ENCODE measurements at places on chromosomes 1 and 21. TPM values are rescaled to one million over a fixed set of nuclear protein-coding genes. Genes with fewer than 3 reads are reported as not detected.

- DNase-seq: no peak
Measured at GRCh38 chr1:116375887-116376728, 3.1 kb downstream of the ATP1A1 start.

Gene ALX3
- 0.41 TPM for total RNA-seq

GRCh38 chr1:42006836-42007235 is 88.1 kb upstream of the HIVEP3 start:
- no peak for DNase-seq

DNA sequence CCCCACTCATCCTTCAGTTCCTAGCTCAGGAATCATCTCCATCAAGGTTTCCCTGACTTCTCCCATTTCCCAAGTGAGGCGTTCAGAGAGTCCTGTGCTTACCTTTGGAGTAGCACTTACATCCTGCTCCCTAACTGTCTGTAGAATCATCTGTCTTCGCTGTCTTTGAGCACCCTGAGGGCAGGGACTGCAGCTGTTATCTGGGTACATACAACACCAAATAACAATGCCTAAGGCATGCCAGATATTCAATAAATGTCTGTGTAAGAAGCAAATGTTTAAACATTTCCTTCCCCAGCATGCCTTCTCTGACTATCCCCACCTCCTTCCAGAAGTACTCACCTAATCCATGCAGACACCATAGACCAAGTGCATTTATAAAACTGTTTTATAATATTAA is 65.4 kb downstream of the JAK1 start:
- no peak for DNase-seq

GRCh38 chr1:216314379-216315095 is 108.7 kb downstream of the USH2A start:
- no peak for DNase-seq

GRCh38 chr1:91645031-91645430 is 144.4 kb downstream of the CDC7 start:
- DNase-seq: no peak

Gene CNIH3
- total RNA-seq: 44.0 TPM

- DNase-seq: no peak
Measured at GRCh38 chr1:64161357-64161941, 42.0 kb upstream of the UBE2U start.
